Dorsolateral prefrontal cortex (tissue), 122 donors: ENCODE measurements at places on chromosomes 5 and 9. TPM values are rescaled to one million over a fixed set of nuclear protein-coding genes. Genes with fewer than 3 reads are reported as not detected.

The PCDHB11 gene
- total RNA-seq, result 12.2 TPM

The RNF180 gene
- 18.8 TPM for total RNA-seq

The ANKRD33B gene
- 36.5 TPM for total RNA-seq

The ADCY2 gene
- total RNA-seq, result 137 TPM

The ERCC8 gene
- 10.1 TPM for total RNA-seq

The SLC46A2 gene
- total RNA-seq, result 0.39 TPM

The FIBCD1 gene
- total RNA-seq, result 0.62 TPM

DNA sequence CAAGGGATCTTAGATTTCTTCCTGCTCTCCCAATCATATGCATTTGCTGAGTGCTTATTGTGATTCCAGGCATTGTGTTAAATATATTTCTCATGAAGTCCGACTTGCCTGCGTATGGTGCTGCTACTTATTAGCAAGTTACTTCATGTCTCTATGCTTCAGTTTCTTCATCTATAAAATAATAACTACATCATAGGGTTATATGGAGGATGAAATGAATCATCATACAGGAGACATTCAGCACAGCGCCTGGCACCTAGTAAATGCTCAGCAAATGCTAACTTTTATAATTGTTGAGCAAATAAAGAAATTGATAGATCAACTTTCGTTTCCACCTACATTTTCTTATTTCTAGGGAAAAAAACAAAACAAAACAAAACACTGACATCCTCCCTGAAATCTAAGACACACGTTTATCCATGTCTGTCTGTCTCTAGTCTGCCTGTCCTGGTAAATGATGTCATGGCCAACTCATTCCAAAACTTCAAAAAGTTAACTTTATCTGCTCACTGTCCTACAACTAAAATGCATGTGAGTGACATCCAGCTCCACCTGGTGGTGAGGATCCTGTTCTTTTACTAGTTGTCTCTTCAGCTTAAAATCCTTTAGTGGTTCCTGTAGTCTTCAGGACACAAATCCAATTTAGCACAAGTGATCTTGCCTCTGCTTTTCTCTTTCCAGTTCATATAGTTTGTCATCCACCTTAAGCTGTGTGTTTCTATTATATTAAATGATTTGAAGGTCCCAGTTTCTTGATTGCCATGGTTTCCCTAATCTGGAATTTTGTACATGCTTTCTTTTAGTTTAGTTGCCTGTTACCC is 27.7 kb downstream of the PPP3R2 start:
- no peak for DNase-seq

- DNase-seq, result no peak
Observed at GRCh38 chr5:68219161-68219816, 3.7 kb downstream of the PIK3R1 start.

DNA sequence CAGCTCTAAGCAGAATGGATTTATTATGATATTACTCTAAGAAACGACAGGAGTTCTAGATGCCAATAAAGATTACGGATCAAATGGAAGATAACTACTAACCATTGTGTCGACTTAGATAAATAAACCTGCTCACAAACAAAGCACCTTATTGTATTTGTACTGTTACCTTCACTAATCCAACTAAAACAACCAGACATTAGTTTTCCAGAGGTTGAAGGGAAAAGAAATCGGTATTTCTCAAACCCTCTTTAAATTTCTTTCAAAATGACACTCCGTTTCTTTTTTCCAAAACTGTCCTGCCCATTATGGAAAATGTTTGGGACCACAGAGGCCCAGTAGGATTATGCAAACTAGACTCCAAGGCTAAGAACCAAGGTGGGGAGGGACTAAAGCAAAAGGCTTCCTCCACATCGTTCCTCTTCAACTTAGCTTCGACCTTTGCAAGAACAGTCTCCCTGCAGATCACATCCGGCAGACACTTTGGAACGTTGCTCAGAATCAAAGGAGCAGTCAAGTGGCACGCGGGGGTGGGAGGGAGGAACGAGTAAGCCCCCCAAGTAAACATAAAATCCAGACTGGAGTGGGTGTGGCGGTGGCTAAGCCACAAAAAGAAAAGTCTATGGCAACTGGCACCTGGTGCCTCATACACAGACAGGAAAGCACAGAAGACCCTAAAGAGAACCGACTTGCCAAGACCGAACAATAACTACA is 2.7 kb downstream of the MLLT3 start:
- DNase-seq, result no peak

GRCh38 chr5:60997721-60998120 is 52.7 kb downstream of the NDUFAF2 start:
- DNase-seq, result no peak

- no peak for DNase-seq
Observed at GRCh38 chr5:2715856-2716255, 35.6 kb downstream of the IRX2 start.

- no peak for DNase-seq
Observed at GRCh38 chr5:56677690-56678305, 137.6 kb upstream of the MAP3K1 start.

GRCh38 chr5:67163231-67163756 is 33.3 kb downstream of the CD180 start:
- no peak for DNase-seq

DNA sequence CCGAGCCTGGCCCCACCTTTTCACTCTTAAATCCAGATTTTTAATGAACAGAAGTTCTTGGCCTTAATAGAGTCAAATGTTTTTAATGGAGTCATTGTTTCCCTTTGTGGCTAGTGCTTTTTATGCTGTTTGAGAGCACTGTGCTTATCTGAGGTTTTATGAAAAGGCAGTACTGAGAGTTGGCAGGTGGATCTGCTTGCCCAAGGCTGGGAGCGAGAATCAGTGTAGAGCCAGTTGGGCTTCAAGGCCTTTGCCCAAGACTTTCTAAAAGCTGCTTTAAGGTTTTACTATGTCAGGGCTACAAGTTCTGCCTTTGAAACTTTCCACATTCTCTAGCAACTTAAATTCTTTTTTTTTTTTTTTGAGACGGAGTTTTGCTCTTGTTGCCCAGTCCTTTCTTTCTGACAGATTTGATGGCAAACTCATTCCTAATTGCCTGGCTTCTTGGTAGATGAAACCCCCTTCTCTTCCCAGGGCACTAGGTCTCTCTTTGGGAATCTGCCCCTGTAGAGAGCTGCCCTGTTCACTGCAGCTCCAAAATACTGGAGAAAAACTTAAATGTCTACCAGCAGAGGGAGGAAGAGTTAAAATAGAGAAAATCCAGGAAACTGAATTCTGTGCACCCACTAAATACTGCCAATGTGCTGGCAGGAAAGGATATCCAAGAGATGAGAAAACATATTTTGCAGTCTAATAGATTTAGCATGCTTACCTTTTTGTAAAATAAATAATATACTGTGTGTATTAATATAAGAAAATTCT is 36.9 kb upstream of the CDK20 start:
- DNase-seq, result no peak

DNA sequence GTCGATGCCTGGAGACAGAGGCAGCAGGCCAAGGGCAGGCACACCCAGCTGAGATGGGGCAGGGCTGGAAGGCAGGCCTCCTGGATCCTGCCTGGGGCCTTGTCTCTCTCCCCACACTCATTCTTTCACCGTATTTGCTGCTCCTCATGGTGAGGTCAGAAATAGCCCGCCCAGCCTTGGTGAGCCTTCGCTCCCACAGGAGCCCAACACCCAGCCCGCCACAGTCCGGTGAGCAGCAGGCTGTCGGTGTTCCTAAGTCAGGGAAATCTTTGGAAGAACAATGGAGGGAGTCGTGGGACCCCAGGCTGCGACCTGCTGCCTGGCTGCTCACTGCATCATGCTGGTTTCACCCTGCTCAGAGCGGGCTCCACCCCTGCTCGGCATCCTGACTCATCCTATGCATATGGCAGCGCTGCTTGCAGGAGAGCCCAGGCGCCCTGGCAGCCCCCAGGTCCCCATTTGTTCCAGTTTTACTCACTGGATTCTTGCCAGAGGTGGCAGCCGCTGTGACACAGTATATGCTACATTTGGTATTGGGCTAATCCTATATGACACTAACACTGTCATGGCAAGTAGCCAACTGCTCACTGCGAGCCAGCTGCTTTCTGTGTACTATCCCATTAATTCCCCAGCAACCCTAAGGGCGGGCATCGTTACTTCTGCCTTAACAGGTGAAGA is 53.2 kb upstream of the NCS1 start:
- no peak for DNase-seq

DNA sequence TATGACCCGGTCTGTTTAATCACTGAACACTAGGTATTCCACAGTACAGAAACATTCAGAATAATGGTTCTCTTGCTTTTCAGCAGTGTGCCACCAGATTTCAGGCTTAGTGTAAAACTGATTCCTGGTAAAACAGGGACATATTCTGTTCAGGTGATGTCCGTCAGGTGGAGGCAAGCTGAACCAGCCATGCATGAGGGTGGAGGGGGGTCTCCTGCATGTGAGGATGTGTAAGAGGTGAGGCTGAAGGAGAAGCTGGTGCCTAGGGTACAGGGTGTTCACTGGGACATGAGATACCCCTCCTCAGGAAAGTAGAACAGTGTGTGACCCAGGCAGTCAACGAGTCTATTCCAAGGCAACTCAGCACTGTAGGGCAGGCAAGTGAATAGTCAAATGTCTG is 563.9 kb downstream of the BNC2 start:
- DNase-seq, result no peak

GRCh38 chr9:113388833-113389232 is 12.0 kb upstream of the HDHD3 start:
- no peak for DNase-seq

- DNase-seq, result no peak
Observed at GRCh38 chr9:36471359-36471758, 71.3 kb upstream of the RNF38 start.

DNA sequence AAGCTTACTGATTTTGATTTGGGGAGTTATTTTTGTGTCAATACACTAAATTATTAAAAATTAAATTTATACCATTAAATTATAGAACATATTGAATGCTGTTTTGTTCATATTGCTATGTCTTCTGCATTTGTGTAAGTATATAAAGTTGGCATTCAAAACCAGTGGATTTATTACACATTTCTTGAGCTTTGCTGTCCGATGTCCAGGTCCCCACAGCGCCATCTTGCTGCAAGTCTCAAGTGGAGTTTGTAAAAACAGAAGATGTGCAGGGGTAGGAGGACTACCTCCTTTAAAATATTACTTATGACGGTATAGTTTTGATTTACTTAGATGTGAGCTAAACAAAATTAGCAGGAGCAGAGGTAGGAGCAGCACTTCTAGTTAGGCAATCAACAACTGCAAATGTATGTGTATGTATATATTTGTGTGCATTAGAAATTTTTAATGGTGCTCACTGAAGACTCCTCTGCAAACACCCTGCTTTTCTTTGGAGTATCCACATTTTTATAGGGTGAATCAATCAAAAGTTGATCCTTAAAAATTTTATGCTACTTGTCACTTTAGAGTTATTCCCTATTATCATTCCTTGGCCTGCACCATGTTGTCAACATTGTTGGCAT is 37.4 kb downstream of the CPEB4 start:
- DNase-seq, result peak; percentile 83

DNA sequence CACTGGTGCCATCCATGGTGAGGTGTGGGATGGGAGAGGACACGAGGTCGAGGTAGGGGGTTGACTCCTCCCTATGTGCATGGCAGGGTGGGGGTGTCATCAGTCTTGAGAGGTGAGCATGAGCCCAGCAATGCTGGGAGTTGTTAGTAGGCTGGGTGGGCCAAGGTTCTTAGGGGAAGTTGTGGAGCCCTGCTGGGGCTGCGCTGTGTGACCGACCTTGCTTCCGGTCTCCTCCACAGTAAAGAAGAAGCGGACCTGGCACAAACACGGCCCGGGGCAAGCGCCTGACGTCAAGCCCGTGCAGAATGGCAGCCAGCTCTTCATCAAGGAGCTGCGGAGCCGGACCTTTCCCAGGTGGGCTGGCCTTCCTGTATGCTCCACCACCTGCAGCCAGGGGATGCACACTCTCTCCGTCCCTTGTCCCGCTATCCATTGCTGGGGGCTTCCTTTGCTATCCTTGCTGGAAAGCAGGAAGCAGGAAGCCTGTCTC is 59.8 kb downstream of the PHF2 start:
- no peak for DNase-seq

- DNase-seq, result no peak
Observed at GRCh38 chr9:80146466-80146865, 574.7 kb downstream of the TLE4 start.

GRCh38 chr5:17089690-17090089 is 127.7 kb upstream of the BASP1 start:
- no peak for DNase-seq

- no peak for DNase-seq
Observed at GRCh38 chr5:6442333-6442732, 6.3 kb upstream of the UBE2QL1 start.

GRCh38 chr9:17160327-17160726 is 25.5 kb downstream of the CNTLN start:
- DNase-seq, result no peak

DNA sequence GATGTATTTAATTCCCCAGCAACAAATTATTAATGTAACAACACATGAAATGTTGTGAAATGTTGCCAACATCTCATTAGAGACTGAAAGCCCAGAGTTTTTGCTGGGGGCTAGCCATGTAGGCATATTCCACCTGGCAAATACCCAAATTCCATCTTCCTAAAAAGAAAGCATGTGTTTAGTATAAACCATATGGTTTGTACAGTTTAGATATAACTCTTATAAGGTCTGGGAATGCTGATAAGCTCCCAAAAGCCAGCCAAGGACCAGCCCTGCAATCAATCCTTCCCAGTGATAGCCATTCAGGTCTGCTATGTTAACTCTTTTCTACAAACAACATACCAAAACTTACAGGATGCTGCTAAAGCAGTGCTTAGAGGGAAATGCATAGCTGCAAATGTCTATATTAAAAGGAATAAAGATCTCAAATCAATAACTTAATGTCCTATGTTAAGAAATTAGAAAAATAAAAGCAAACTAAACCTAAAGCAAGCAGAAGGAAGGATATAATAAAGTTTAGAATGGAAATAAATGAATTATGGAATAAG is 158.9 kb downstream of the AUH start:
- no peak for DNase-seq

DNA sequence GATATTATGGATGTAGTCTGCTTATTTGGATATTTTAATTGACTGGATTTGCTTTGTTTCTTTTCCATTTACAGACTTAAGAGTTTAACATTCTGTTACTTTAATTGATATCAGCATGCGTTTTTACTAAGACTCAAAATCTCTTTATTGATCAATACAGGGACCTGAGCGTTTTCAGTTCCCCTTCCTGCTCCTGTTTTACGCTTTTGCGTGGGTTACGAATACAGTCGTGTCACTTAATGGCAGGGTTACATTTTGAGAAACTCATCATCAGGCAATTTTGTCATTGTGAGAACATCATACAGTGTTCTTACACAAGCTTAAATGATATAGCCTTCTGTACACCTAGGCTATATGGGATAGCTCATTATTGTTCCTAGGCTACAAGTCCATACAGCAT is 65.2 kb downstream of the PBX3 start:
- DNase-seq, result no peak

GRCh38 chr9:110199643-110200042 is 8.3 kb downstream of the C9orf152 start:
- DNase-seq, result no peak
